ENCODE measurements at places on chromosomes 7 and 10. TPM values are rescaled to one million over a fixed set of nuclear protein-coding genes. Genes with fewer than 3 reads are reported as not detected.

- no peak for DNase-seq
- H3K36me3 ChIP-seq = peaks cover 56% of the 10 kb centered on the region
- no peaks in the 10 kb centered on the region for H3K4me1 ChIP-seq
- H3K4me3 ChIP-seq = no peak overlapping the region
- H3K27ac ChIP-seq = no peak overlapping the region
Observed at GRCh38 chr7:140738280-140738679, 41.8 kb downstream of the NDUFB2 start.

- no peaks in the 10 kb centered on the region for H3K36me3 ChIP-seq
- H3K27me3 ChIP-seq = no peaks in the 10 kb centered on the region
- no peak overlapping the region for H3K27ac ChIP-seq
- no peak overlapping the region for H3K4me3 ChIP-seq
Observed at GRCh38 chr7:90984692-90985091, 279.5 kb upstream of the FZD1 start.

GRCh38 chr10:43028143-43028542 lies 48.7 kb upstream of the RET start:
- no peaks in the 10 kb centered on the region for H3K36me3 ChIP-seq
- no peaks in the 10 kb centered on the region for H3K4me1 ChIP-seq
- no peak overlapping the region for H3K27ac ChIP-seq
- DNase-seq = no peak
- no peak overlapping the region for H3K4me3 ChIP-seq

DNA sequence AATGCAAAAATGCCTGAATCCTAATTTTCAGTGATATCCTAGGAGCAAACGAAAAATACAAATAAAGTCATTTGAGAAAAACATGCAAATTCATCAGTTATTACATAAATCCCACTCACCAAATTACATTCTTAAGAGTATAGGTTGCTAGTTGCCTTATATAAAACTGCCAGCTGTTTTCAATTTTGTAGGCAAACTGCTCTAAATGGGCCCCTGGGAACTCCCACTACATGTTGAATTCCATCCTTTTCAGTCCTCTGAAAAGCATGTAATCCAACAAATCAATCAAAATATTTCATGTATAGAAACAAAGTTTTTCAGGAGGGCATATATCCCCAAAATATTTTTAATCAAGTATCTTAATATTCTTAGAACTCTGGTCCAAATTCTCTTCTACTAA lies 2.1 kb upstream of the JMJD1C start:
- no peak overlapping the region for H3K4me3 ChIP-seq
- DNase-seq = no peak
- no peak overlapping the region for H3K27ac ChIP-seq
- no peaks in the 10 kb centered on the region for H3K36me3 ChIP-seq
- H3K27me3 ChIP-seq = no peaks in the 10 kb centered on the region

ZNF503 gene
- 10.3 TPM for total RNA-seq

CFAP46 gene
- 1.4 TPM for total RNA-seq
